ENCODE measurements at places on chromosomes 3 and 15. TPM values are rescaled to one million over a fixed set of nuclear protein-coding genes. Genes with fewer than 3 reads are reported as not detected.

Gene BCHE
- total RNA-seq, result 3.8 TPM

Gene SH2D7
- not detected for total RNA-seq

Gene P3H2
- 16.0 TPM for total RNA-seq

Gene GOLGA8T
- total RNA-seq, result not detected

Gene FEZF2
- total RNA-seq, result not detected

Gene SLC35A5
- total RNA-seq, result 60.6 TPM

Gene SCAANT1
- total RNA-seq, result not detected

Gene TMEM40
- total RNA-seq, result not detected

Gene NOX5
- total RNA-seq, result 0.33 TPM

Gene SYNPR
- not detected for total RNA-seq

Gene EXOSC7
- 31.4 TPM for total RNA-seq

Gene ALDH1A3
- 38.6 TPM for total RNA-seq

Gene FETUB
- not detected for total RNA-seq

Gene FGD5
- total RNA-seq, result 127 TPM

Gene ADCY5
- total RNA-seq, result not detected

Gene GMPPB
- total RNA-seq, result 40.0 TPM

Gene TARS3
- 8.8 TPM for total RNA-seq

Gene SI
- total RNA-seq, result not detected

Gene ITPKA
- total RNA-seq, result 1.6 TPM

Gene GRAMD2A
- not detected for total RNA-seq

Gene UROC1
- not detected for total RNA-seq

Gene RNF111
- total RNA-seq, result 41.5 TPM

Gene FBXL2
- total RNA-seq, result 30.7 TPM

Gene EXD1
- total RNA-seq, result not detected

Gene TAGLN3
- not detected for total RNA-seq

Gene CPOX
- total RNA-seq, result 14.3 TPM

Data from vein endothelial cell (primary cell).